ENCODE measurements at places on chromosomes 3 and 15.
A peak's percentile ranks its signal among the peaks of the same experiment; 100 is the strongest.

DNA sequence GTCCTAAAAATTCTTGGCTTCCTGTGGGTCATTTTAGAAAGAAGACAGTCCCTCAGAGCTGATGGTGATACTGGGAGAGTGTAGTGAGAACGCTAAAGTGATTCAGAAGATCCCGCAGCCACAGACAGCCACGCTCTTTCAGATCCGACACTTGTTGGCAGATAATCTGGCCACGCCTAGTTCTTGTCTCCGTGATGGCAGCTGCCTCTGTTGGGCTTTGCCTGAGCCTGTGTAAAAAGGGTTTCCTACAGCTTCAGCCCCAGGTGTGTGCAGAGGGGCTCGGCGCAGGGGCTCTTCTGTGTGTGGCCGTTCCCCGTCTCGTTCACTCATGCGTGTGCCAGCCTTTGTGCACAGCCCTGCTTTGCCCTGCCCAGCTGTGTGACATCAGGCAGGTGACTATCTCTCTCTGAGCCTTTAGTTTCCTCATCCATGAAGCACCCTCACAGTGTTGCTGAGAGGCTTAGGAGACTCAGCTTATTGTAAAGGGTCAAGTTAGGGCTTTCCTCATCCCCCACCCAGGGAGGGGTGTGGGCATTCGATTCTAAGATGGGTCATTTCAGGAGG, 6.3 kb downstream of the IRAK2 start:
- H3K27me3 ChIP-seq = no peaks in the 10 kb centered on the region
- no peaks in the 10 kb centered on the region for H3K36me3 ChIP-seq
- peaks cover 16% of the 10 kb centered on the region for H3K4me1 ChIP-seq
- no peak overlapping the region for H3K4me3 ChIP-seq
- no peak for DNase-seq

- H3K27me3 ChIP-seq = no peaks in the 10 kb centered on the region
- H3K36me3 ChIP-seq = no peaks in the 10 kb centered on the region
- H3K4me1 ChIP-seq = no peaks in the 10 kb centered on the region
- no peak overlapping the region for H3K4me3 ChIP-seq
- H3K27ac ChIP-seq = peak overlapping the region; percentile 42
These were observed 109.6 kb upstream of the ARHGEF3 start for GRCh38 chr3:56911363-56911762.

- no peak for DNase-seq
- H3K36me3 ChIP-seq = no peaks in the 10 kb centered on the region
- no peaks in the 10 kb centered on the region for H3K4me1 ChIP-seq
- H3K27me3 ChIP-seq = no peaks in the 10 kb centered on the region
- no peak overlapping the region for H3K27ac ChIP-seq
- no peak overlapping the region for H3K4me3 ChIP-seq
These were observed 146.9 kb upstream of the CADPS start for GRCh38 chr3:63022114-63022513.

DNA sequence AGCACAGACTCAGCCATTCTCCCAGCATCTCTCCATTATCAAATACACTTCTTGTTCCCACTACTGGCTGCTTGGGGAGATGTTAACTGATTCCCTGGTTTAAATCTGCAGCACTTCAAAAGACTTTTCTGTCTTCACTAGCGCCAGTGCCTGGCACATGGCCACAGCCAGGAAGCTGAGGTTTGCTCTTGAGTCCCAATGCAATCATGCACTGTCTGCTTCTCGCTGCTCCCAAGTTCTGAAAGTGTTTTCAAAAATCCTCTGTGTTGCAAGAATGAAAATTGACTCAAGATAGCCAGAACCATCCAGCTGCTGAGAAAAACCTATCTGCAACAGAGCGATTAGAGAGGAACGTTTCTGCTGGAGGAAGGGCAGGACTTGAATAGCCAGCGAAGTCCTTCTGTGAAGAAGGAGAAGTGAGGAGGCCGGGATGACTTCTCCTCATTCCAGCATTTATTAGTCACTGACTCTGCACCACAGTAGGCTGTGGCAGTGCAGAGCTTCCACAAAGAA, 358.4 kb upstream of the NR2F2 start:
- H3K4me3 ChIP-seq = no peak overlapping the region
- no peak overlapping the region for H3K27ac ChIP-seq
- H3K4me1 ChIP-seq = no peaks in the 10 kb centered on the region
- no peak for DNase-seq
- H3K36me3 ChIP-seq = no peaks in the 10 kb centered on the region
- H3K27me3 ChIP-seq = no peaks in the 10 kb centered on the region

GRCh38 chr3:108221911-108222852, at the start of gene IFT57:
Gene IFT57, minus strand, starts transcription at chr3:108222424. Its CDS starts 102 bp downstream, at chr3:108222322.
- no peaks in the 10 kb centered on the region for H3K27me3 ChIP-seq
- H3K4me1 ChIP-seq = peaks cover 19% of the 10 kb centered on the region
- peaks cover 3% of the 10 kb centered on the region for H3K36me3 ChIP-seq
- DNase-seq = peak; percentile 98
- H3K27ac ChIP-seq = peak within 1 kb of the TSS; percentile 92
- H3K4me3 ChIP-seq = peak within 1 kb of the TSS; percentile 91

DNA sequence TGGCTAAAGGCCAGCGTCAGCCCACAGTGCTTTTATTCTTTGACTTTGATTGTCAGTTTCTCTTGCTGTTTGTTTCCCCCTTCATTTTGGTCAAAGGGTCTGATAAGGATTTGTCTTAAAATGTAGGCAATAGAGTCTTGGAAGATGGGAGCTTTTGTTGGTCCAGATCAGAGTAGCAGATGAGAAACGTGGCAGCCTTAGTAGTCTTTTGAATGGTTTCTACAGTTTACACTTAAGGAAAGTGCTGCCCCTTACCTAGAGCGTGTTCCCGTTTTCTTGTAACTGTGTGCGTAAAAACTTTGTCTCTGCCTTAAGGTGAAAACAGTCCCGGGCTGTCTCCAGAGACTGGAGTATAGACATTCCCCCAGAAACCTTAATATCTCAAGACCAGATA, 630 bp downstream of the LXN start:
- H3K27me3 ChIP-seq = no peaks in the 10 kb centered on the region
- H3K27ac ChIP-seq = peak overlapping the region; percentile 89
- no peak for DNase-seq

GRCh38 chr15:41782371-41783282, 8.3 kb downstream of the MAPKBP1 start:
- H3K27me3 ChIP-seq = no peaks in the 10 kb centered on the region
- H3K4me3 ChIP-seq = no peak overlapping the region
- no peak for DNase-seq

GRCh38 chr3:22704166-22704565, 499.0 kb upstream of the UBE2E2 start:
- H3K27ac ChIP-seq = no peak overlapping the region
- H3K36me3 ChIP-seq = no peaks in the 10 kb centered on the region
- no peak overlapping the region for H3K4me3 ChIP-seq

DNA sequence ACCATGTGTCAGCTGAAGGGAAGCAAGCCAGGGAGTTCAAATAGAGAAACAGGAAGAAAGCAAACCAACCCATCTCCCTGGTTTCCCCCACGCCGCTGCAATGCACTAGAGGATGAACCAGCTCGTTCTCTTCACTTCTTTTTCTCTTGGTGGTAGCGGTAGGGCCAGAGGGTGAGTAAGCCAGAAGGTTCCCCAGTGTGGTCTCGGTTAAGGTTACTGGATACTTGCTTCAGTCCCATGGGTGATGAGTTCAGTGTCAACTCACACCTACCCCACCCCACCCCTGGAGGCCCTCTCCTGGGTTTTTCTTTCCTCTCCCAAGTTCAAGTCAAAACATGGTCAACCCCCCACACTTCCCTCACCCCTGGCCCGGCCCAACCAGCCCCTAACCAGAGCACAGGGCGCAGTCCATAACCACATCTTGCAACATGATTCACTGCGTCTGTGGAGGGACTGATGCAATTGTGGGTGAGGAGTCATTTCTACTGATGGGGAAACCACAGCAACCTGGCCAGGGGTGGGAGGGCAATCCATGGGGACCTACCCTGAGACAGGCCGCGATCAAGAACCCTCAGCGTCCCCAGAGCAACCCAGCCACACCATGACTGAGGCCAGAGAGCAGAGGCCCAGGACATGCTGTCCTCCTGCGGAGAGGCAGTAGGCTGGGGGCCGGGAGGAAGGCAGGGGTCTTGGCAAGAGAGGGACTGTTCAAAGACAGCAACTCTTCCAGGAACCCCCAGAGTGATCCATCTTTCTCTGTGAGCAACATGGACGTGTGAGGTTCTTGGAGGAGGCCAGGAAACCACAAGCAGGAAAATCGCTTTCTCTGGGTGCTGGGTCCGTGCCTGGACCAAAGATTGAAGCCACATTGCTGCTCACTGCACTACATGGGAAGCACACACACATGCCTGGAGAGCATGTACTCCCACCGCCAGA, 276.6 kb downstream of the UACA start:
- H3K4me1 ChIP-seq = peaks cover 41% of the 10 kb centered on the region
- no peak overlapping the region for H3K4me3 ChIP-seq
- H3K27ac ChIP-seq = peak overlapping the region; percentile 80
- no peak for DNase-seq
- H3K36me3 ChIP-seq = no peaks in the 10 kb centered on the region
- no peaks in the 10 kb centered on the region for H3K27me3 ChIP-seq

DNA sequence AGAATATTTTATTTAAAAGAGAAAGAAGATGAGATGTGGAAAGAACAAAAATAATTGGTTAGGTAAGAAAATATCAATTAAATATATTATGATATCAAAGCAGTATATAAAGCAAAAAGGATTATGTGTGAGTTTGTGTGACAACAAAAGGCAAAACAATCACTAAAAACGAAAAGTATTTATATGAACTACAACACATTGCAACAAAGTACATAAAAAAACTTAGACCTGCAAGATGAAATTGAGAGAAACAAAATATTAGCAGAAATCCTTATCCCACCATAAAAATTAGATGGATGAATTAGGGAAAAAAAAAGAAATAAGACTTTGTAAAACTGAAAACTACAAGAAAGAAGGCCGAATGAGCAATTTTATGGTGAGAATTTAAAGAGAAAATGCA, 27.3 kb upstream of the IGF1R start:
- no peaks in the 10 kb centered on the region for H3K4me1 ChIP-seq
- no peak overlapping the region for H3K4me3 ChIP-seq
- H3K36me3 ChIP-seq = no peaks in the 10 kb centered on the region
- no peak overlapping the region for H3K27ac ChIP-seq

DNA sequence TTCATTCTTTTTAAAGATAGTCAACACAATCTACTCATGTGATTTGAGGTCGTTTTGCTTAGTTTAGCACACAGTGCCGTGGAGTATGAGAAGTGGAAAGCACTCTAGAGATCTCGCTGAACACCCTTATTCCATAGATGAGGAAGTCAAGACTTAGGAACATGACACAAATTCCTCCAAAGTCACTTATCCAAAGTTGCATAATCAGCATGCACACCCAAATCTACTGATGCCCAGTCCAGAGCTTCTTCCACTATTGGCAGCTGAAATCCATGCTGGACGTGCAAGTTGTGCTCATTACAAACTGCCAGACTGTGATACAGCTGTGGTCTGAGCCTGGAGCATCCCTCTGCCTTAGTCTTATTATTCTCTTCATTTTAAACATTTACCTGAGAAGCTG, 83.5 kb upstream of the ZNF280D start:
- no peaks in the 10 kb centered on the region for H3K27me3 ChIP-seq
- H3K36me3 ChIP-seq = no peaks in the 10 kb centered on the region
- DNase-seq = no peak
- no peak overlapping the region for H3K4me3 ChIP-seq
- no peak overlapping the region for H3K27ac ChIP-seq
- H3K4me1 ChIP-seq = no peaks in the 10 kb centered on the region

- H3K4me3 ChIP-seq = peak within 1 kb of the TSS; percentile 32
- peaks cover 17% of the 10 kb centered on the region for H3K4me1 ChIP-seq
- H3K36me3 ChIP-seq = no peaks in the 10 kb centered on the region
- DNase-seq = peak; percentile 39
- H3K27ac ChIP-seq = no peak within 1 kb of the TSS
- H3K27me3 ChIP-seq = peaks cover 2% of the 10 kb centered on the region
These were observed at the start of gene KY for GRCh38 chr3:134650431-134651346. Gene KY, minus strand, starts transcription at chr3:134651022. Its CDS starts 62 bp downstream, at chr3:134650960.

DNA sequence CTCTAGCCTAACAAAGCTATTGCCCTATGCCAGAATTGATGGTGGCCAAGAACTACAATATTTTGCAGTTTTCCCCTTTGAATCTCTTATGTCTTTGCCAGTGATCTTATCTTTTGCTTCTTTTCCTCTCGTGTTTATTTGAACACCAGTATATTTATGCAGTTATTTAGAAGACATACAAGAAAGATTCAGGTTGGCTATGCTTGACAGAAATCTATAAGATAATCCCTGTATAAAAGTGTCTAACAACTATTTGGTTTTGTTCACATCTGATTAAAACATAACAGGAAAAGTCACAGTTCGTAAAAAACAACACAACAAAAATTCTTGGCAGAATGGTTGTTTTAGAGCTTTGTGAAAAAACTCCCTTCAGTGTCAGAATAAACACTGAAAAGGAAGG, 63.7 kb downstream of the SEMA6D start:
- no peak overlapping the region for H3K4me3 ChIP-seq
- no peak for DNase-seq
- no peaks in the 10 kb centered on the region for H3K27me3 ChIP-seq
- no peaks in the 10 kb centered on the region for H3K36me3 ChIP-seq
- H3K4me1 ChIP-seq = no peaks in the 10 kb centered on the region

GRCh38 chr3:78666470-78666800, 1101.4 kb downstream of the ROBO1 start:
- H3K27me3 ChIP-seq = no peaks in the 10 kb centered on the region
- no peak overlapping the region for H3K4me3 ChIP-seq
- H3K4me1 ChIP-seq = no peaks in the 10 kb centered on the region

DNA sequence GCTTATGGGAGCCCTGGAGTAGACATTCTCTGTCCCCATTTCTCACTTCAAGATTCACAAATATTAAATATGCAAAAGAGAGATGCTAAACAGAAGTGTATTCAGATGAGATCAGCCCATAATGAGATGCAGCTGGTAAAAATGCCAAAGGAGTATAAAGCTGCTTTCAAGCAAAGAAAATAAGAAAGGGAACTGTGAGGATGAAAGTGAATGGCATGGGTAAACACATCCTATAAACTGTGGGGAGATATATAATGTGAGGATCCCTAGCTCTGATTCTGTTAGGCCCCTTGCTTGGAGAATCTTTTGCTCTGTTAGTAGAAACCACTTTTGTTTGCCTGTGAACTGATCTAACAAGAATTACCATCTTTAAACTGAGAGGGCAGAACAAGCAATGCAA, 396.6 kb downstream of the SOX2 start:
- no peak overlapping the region for H3K4me3 ChIP-seq
- H3K4me1 ChIP-seq = no peaks in the 10 kb centered on the region
- DNase-seq = no peak
- H3K27me3 ChIP-seq = no peaks in the 10 kb centered on the region
- H3K36me3 ChIP-seq = no peaks in the 10 kb centered on the region
- no peak overlapping the region for H3K27ac ChIP-seq

DNA sequence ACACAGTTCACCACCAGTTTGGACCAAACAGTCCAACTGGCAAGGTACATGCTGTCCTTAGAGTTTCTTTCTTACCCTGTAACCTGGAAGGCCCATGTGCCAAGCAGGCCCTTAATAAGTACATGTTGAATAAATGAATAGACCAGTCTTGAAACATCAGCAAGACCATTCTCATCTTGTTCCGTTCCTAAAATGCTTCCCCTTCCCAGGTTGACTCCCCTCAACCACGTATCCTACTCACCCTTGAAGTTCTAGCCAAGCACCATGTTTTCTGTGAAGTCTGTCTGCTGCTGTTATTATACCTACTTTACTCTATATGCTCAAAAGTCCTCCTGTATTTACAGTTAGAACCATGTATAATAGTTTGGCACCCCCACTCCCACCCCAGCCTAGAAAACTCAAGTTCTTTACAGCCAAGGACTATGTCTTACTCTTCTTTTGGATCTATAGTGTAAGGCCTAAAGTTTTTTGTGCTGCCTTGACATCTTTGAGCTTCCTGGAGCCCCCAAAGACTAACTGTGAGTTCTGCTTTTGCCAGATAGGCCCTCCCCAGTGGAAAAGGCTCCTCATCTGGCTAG, 49.2 kb upstream of the SSR3 start:
- H3K36me3 ChIP-seq = no peaks in the 10 kb centered on the region
- DNase-seq = no peak
- H3K4me1 ChIP-seq = peaks cover 6% of the 10 kb centered on the region
- no peak overlapping the region for H3K27ac ChIP-seq
- no peak overlapping the region for H3K4me3 ChIP-seq

Data from upper lobe of left lung (tissue), 6 donors.